ENCODE measurements at places on chromosomes 1 and 21.

DNA sequence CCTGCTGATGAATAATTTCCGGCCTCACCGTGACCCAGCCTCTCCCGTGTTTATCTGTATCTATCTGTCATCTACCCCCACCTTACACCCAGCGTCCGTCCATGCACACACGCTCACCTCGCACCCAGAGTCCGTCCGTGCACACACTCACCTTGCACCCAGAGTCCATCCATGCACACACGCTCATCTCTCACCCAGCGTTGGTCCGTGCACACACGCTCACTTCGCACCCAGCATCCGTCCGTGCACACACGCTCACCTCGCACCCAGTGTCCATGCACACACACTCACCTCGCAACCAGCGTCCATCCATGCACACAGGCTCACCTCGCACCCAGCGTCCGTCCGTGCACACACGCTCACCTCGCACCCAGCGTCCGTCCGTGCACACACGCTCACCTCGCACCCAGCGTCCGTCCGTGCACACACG, 25.0 kb upstream of the COL18A1 start:
- DNase-seq: no peak

DNA sequence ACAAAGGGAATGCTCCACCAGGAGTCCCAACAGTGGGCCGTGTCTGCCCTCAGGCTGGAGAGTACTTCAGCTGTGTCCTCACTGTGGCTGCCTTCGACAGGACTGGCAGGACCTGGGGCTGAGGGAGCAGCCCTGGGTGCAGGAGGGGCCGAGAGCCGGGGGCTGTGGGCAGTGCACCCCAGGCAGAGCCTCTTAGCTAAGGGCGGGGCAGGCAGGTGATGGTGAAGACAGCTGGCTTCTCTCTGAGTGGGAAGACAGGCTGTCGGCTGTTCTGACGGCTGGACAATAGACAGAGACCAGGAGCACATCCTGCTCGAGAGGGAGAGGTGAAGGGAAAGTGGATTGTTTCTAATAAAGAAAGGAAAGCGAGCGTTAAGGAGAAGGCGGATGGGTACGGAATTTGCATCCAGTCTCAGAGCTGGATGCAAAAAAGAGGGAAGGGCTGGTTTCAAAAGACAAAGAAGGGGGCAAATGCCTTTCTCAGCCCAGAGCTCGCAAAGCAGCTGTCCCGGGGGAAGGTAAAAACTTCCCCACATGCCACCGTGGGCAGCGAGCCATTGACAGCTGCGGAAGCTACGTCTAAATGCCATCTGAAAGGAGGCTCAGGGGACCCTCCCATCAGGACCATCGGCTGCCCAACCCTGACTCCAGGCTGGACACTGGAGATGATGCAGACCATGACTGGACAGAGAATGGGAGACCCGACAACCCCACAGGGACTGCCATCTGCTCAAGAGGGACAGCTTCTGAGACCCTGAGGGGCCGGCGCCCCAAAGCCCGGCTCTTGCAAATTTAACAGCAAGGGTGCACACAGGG, 92.0 kb downstream of the STUM start:
- DNase-seq: no peak

GRCh38 chr1:155001425-155001674, 1.3 kb upstream of the ZBTB7B start:
- no peak for DNase-seq

DNA sequence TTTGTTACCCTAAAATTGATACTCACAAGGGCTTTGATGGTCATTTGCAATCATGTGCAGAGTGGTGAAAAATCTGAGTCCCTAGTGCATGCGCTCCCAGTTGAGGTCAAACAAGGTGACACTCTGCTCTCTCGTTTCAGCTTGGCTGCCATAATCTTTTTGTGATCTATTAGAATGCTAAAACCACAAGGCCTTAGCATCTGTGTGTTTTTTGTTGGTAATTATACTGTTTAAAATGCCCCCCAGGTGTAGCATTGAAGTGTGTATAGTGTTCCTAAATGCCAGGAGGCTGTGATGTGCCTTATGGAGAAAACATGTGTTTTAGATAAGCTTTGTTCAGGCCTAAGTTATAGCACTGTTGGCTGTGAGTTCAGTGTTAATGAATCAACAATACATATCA, 89.3 kb downstream of the PLD5 start:
- DNase-seq: no peak

Measured in neural crest cell (in vitro differentiated cells).